ENCODE measurements at places on chromosomes 4 and X.

DNA sequence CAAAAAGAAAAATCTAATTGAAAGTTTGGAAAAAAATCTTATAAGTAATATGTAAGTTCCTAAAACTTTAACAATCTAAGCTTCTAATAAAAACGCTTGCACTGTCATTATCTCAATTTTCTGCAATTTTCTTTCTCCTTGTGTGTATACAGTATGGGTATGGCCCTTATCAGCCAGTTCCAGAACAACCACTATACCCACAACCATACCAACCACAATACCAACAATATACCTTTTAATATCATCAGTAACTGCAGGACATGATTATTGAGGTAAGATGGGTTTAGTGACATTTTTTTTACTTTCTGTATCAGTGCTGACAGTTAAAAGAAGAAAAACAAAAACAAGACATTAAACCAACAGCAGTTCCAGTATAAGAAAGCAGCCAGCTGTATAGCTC, 4.9 kb downstream of the STATH start:
- DNase-seq = no peak

DNA sequence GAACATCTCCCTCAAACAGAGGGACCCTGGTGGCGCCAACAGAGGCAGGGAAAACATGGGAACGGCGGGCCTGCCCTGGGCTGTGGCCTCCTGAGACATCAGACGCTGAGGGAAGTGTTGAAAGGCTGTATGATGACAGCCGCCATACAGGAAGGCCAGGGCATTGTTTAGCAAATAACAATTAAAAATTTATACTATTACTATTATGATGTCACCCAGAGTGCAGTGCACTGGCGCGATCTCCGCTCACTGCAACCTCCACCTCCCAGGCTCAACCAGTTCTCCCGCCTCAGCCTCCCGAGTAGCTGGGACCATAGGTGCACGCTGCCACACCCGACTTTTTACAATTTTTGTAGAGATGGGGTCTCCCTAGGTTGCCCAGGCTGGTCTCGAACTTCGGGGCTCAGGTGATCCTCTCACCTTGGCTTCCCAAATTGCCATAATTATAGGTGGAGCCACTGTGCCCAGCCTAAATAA, 54.6 kb downstream of the CPZ start:
- DNase-seq = no peak

DNA sequence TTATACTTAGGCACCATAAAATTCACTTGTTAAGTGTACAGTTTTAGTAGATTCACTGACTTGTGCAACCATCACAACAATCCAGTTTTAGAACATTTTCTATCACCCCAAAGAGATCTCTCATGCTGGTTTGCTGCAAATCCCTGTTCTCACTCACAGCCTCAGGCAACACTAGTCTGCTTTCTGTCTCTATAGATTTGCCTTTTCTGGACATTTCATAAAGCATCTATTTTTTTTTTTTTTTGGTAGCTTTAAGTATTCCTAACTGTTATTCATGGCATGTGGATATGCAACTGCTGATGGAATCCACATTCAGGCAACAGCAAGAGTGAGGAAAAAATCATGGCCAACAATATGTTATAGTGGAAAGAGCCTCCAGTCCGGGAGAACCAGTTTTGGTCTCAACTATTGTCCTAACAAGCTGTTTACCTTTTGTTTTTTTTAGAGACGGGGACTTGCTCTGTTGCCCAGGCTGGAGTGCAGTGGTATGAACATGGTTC, 27.0 kb upstream of the TMEM150C start:
- no peak for DNase-seq

GRCh38 chr4:11415409-11416070, 13.2 kb downstream of the HS3ST1 start:
- no peak for DNase-seq

DNA sequence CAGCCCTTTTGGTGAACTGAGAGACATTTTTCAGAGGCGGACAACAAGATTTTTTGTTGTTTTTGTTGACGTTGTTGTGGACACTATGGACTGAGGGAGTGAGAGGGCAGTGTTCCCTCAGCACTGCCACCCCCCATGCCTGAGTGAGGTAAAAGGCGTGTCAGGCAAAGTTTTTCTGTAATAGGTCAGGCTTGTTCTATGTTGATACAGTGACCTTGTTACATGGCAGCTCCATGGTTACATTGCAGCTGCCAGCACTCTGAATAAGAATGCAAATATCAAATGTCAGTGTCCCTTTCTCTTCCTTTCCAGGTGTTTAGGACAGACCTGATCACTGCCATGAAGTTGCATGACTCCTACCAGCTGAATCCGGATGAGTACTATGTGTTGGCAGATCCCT, 36.6 kb downstream of the JADE1 start:
- peak; percentile 13 for DNase-seq

GRCh38 chrX:9466736-9467135, 1.9 kb downstream of the TBL1X start:
- no peak for DNase-seq

GRCh38 chr4:165580351-165580905, 201.6 kb downstream of the CPE start:
- no peak for DNase-seq

- no peak for DNase-seq
Measured at GRCh38 chrX:93419642-93420041, 253.7 kb downstream of the NAP1L3 start.

- DNase-seq = no peak
Measured at GRCh38 chr4:169604131-169604900, 8.1 kb downstream of the NEK1 start.

GRCh38 chr4:182825786-182826185, 91.4 kb downstream of the DCTD start:
- DNase-seq = no peak

GRCh38 chrX:3468031-3468430, 121.6 kb upstream of the MXRA5 start:
- DNase-seq = no peak

- DNase-seq = no peak
Measured at GRCh38 chr4:153349206-153349805, 4.8 kb downstream of the MND1 start.

DNA sequence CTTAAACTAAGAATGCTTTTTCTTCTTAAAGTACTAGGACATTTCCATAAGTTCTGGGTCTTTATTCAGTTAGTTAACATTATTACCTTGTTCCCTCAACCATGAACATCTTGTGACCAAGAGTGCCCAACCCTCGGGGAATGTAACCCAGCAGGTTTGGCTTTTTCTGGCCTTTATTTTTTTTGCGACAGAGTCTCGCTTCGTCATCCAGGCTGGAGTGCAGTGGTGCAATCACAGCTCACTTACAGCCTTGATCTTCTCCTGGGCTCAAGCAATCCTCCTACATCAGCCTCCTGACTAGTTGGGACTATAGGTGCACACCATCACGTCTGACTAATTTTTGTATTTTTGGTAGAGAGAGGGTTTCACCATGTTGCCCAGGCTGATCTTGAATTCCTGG, 65.1 kb downstream of the USP11 start:
- DNase-seq = no peak

DNA sequence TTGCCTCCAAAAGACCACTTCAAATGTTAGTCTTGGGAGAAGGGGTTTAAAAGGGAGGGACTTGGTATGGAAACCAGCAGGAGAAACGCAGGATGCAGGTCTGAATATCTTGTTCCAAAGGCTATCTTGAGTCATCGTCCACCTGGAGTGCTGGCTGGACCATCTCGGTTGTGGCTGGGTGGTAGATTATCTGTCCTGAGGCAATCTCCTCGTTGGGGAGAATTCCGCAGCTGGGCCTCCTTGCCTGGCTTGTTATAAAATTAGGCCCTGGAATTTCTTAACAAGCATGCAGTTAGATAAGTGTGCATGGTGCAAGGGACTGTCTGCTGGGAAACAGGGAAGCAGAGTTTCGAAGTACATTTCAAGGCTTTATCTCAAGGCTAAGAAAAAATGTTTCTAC, 2045.7 kb upstream of the TENM3 start:
- DNase-seq = no peak

Data from activated CD8-positive, alpha-beta memory T cell treated with anti-CD3 and anti-CD28 coated beads, Interleukin-2, amount 50 U/mL, for 48 hours (primary cell).